ENCODE measurements at places on chromosomes 1 and 21. TPM values are rescaled to one million over a fixed set of nuclear protein-coding genes. Genes with fewer than 3 reads are reported as not detected.

DNA sequence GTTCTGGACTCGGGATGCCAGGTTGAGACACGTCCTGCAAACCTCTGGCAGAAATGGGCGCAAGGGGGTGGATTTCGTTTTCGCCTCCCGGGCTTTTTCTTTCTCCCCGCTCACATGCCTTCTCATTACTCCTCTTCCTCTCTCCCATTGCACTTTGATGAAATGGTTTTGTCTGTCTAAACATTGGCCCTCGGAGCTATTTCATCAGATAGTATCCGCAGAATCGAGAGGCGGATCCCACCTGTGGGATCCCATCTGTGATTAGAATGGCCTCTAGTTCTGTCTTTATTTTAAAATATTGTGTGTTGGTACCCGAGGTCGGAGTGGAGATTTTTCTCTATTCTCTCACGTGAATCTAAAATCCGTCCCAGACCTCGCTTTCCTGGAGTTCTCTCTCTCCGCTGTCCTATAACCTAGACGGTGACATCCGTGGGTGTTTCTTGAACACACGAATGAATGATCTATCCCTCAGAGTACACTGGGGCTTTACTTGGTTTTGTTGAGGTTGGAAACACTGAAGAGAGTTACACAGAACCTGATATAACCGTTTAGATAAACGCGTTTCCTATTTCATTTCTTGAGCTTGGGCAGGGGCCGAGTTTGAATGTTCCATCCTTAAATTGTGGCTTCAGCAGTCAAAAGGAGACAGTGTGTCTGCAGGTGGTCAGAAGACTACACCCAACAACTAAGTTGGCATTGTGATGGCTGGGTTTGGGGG lies 2.0 kb downstream of the EDARADD start:
- DNase-seq = no peak

Gene SYT11
- 21.5 TPM for total RNA-seq

Gene AADACL4
- not detected for total RNA-seq

DNA sequence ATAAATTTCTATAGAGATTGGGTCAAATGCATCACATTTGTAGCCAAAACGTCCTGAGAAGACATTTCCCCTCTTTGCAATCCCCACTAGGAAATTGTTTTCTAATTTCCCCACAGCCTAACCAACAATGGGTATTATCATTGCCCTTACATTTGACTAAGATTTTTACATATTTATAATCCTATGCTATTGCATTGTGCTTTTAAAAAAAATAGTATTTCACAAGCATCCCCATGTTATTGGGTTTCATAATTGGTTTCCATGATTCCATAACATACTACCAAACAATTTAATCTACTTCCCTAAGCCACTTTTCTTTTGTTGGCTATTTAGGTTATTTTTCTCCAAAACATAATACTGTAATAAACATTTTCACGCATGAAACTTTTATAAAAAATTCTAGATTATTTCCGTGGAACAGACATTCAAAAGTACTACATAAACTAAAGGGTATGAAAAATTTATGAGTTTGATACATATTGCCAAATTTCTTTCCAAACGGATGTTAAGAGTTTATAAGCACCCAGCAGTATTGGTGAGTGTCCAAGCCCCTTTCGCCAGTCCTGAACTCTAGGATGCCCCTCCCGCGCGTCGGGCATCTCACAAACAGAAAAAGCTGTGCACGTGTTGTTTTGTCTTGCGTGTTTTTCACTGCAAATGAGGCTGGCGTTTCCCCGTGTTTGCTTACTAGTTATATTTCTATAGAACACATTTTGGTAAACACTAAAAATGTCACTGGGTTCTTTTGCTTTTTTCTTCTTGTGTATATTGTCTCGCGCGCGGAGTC lies 2.0 kb upstream of the LHX4 start:
- DNase-seq = no peak

Gene ACTL8
- not detected for total RNA-seq

DNA sequence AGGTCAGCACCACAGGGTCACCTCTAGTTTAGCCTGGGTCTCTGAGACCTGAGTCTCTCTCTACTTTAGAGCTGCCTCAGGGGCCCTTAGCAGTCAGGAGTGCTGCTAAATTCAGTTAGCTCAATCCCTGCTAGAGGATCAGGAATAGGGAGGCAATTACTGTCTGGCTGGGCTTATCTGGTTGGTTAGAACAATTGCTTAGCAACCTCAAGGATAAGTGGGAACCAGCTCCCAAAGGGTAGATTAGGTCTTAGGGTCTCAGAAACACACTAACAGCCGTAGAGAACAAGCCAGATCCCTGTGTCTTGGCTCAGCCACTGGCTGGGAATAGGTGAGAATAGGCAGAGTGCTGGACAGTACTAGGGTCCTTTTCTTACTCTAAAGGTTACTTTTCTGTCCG lies 7.7 kb downstream of the PM20D1 start:
- DNase-seq = no peak

GRCh38 chr1:168626326-168626725 lies 49.9 kb downstream of the XCL1 start:
- no peak for DNase-seq

DNA sequence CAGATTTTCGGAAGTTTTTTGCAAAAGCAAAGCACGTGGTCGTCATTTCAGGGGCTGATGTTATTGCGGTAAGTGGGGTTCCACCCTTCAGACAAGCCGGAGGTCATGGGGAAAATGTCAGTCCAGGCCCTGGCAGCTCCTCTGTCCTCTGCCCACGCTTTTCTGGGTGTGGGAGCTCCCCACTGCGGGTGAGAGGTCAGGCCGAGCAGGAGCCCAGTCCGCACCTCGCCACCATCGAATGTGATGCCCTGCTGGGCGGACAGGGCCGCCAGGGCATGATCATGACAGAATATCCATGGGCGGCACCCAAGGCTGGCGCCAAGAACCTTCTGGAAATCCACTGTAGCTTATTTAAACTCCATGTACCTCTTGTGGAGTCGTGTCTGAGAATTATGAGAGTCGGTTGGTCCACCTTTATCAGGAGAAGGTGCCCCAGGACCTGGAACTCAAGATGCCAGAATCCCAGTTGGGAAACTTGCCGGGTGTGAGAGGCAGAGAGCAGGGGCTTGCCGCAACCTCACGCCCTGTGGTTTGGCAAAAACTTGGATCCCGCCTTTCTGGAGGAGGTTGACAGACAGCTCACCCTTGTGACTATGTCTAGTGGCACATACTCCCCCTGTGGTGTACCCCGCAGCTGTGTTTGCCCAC lies 6.9 kb downstream of the DIRAS3 start:
- DNase-seq = no peak

DNA sequence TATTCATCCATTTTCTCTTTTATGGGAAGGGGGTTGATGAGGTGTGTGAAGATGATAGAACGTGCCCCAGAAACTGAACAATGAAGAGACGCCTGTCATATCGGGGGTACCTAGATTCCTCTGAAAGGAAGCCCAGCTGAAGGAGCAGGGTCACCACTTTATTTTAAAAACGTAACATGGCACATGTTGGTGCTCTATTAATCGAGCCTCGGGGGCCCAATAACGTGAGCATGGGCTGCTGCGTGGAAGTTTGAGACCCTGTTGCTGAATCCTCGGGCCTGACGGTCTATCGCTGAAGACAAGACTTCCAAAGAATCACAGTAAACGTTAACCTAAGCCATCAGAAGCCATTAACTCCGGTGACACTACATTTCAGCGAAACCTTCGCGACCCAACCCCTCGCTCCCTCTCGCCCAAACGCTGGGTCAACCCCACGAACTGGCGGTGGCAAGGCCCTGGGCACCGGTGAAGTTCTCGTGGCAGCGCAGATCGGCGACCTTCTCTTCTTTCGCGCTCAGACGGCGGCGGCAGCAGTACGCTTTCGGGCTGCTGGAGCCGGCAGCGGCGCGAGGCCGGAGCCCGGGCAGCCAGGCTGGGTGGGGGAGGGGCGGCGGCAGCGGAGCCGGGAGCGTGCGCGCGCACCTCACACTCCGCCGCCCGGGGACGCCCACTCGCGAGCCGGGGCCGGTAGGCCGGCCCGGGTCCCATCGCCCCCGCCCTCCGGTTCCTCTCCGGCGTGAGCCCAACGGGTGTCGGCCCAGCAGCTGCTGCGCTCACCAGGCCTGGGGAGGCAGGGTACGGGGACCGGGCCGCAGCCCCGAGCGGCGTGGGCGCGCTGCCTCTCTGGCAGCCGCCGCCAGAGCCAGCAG lies 838 bp upstream of the MAN1A2 start:
- DNase-seq = peak; percentile 77

DNA sequence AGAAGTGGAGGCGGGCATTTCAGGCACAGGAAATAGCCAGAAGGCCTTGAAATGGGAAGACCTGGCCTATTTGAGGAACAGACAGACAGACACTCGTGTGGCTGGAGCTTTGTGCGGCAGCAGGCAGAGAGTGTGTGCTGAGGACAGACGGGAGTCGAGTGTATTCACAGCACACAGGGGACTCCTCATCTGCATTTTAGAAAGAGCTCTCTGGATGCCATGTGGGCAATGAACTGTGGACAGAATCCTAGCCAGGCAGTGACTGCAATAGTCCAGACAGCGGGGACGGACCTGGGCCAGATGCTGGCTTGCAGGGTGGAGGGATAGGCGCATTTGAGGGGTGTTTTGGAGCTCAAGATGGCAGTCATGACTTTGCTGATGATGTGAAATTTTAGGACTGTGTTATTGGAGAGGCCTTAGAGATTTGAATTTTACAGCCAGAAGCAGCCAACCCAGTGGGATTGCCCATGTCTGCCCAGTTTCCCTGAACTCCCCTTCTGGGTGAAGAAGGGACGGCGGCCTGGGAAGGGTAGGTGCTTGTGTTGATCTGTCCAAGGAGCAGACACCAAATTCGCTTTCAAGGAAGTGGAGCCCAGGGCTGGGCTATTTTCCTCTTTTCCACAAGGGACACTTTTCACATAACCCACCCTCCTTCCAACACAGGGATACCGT lies 43.7 kb downstream of the CHAF1B start:
- DNase-seq = no peak

Gene PATJ
- total RNA-seq = 37.9 TPM

- peak; percentile 80 for DNase-seq
Observed at GRCh38 chr1:156053768-156054499, at the start of gene UBQLN4. TSS of gene UBQLN4 (minus strand) at chr1:156053798. CDS start at chr1:156053701, 97 bp downstream.

DNA sequence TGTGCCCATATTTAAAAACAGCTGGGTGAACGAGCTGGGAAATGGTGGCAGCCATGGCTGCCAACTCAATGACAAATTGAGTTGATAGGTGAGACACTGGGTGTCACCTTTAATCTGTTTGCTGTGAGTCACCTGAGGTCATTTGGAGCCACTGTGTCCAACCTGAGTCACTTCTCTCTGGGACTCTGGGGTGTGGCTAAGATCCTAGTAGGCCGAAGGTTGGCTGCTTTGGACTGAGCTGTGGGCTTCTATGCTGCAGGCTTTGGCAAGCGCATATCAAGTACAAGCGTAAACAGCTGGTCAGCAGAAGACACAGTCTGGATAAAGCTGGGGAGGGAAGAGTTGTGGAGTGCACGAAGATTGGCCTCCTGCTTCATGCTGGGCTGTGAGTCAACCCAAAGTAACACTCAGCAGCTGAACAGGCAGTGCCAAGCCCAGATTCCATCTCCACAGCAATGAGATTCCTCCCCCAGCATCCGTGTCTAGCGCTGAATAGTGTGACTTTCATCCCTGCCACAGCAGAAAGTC lies 24.0 kb downstream of the TEX35 start:
- DNase-seq = peak; percentile 86

Gene OR10J1
- not detected for total RNA-seq

DNA sequence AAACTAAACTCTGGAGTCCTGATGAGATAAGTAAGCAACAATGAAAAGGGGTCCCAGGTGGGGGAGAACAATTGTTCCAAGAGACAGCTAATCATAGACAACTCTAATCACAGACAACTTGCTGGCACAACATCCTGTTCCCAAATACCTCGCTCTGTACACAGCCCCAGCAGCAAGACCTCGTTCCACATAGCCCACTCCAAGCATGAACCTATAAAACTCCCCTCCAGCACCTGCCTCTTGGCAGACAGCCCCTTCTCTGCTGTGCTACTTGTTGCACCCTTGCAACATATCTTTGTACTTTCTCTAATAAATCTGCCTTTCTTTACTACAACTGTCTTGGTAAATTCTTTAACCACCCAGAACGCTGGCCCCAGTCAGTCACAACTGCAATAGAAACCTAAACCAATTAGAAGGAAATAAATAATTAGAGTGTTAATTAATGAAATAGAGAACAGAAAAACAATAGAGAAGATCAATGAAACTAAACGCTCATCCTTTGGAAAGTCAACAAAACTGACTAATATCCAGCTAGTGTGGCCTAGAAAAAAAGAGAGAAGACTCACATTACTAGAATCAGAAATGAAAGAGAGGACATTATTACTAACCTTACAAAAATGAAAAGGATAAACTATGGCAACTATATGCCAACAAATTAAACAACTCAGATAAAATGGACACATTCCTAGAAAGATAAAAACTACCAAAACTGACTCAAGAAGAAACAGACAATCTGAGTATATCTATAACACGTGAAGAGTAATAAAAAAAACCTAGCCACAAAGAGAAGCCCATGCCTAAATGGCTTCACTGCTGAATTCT lies 36.1 kb downstream of the LRRC40 start:
- no peak for DNase-seq

DNA sequence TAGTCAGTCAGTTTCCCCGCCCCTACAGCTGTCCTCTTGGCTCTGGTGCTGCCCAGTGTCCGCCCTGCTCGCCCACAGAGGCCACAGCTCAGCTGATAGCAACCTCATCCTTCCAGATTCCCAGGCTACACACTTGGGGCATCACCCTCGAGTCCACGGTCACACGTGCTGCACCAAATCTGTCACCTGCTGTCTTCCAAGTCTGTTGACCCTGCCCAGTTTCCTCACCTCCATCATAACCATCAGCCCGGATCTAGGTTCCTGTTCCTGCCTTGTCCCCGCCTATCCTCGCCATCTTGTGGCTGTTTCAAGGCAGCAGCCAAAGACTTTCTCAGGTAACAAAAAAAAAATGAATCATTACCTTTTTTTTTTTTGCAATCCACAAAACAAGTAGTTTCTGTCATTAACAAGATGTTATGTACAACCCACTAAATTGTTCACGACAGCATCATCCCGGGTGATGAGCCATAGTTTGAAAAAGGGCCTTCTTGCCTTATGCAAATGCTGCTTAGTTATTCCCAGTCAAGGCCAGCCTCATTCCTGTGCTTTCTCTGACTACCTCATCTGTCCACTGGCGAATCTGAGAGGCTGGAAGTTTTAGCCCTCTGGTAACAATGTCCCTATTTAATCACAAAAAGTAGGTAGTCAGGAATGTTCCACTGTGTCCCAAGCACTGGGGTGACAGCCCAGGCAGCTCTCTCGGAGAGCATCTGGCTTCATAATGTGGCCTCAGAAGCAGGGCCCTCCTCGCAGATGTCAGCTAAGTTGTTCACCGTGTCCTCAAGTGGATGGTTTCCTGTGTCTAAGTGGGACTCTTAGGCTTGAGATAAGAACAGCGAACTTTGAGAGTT lies 4.9 kb upstream of the MIIP start:
- DNase-seq = no peak

- no peak for DNase-seq
Observed at GRCh38 chr1:20534659-20535417, 17.5 kb upstream of the FAM43B start.

GRCh38 chr21:38267991-38268863 lies 11.4 kb downstream of the KCNJ15 start:
- DNase-seq = no peak

DNA sequence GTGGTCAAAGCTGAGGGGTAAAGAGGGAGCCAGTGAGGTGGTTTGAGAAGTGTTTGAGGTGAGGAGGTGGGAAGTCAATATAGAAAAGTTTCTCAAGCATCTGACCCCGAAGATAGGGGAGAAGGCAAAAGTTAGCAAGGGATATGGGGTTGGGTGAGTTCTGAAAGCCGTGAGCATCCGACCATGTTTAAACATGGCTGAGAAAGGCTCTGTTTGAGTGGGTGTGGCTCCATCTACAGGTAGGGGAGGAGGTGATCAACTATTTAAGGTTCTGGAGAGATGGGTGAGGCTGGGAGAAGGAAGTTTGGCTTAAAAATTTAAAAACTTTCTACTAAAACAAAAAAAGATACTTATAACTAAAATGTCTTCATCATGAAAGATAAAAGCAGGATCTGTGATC lies 273.8 kb downstream of the KCNJ6 start:
- no peak for DNase-seq

All from right atrium auricular region (tissue), 2 donors.